Mesendoderm (in vitro differentiated cells): ENCODE measurements at places on chromosomes 12 and 14.
A peak's percentile ranks its signal among the peaks of the same experiment; 100 is the strongest.

GRCh38 chr14:80278293-80279023 is 67.2 kb upstream of the DIO2 start:
- DNase-seq = no peak

GRCh38 chr12:29533815-29534489 is 36.5 kb upstream of the OVCH1 start:
- DNase-seq = no peak

DNA sequence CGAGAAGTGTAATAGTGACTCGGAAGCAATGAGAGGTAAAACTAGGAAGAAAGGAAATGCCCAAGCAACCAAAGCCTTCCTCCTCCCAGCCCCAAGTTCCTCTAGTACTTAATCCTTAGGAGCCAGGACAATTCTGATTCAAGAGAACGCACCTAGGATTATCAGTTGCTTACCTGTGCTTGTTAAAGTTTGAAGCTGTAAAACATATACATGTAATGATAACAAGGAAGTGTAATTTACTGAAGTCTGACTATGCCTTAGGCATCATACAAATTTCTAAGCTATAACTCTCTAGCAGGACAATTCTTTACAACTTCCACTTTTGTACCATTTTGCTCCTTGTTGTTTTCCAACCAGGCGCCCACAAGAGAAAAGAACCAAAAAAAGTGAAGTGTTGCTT is 92.8 kb upstream of the OSBPL8 start:
- no peak for DNase-seq

GRCh38 chr14:105899657-105900397 is 373.4 kb downstream of the TMEM121 start:
- no peak for DNase-seq

- DNase-seq = no peak
These were observed 393.4 kb downstream of the GLT1D1 start for GRCh38 chr12:129246630-129247029.

DNA sequence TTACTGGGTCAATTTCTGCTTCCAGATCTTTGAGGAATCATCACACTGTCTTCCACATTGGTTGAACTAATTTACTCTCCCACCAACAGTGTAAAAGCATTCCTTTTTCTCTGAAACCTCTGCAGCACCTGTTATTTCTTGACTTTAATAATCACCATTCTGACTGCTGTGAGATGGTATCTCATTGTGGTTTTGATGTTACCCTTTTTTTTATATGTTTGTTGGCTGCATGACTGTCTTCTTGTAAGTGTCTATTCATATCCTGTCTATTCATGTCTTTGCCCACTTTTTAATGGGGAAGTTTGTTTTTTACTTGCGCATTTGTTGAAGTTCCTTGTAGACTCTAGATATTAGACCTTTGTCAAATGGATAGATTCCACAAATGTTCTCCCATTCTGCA is 324.9 kb downstream of the NAV3 start:
- DNase-seq = no peak

GRCh38 chr14:71289536-71289935 is 382.3 kb downstream of the PCNX1 start:
- DNase-seq = peak; percentile 31

- DNase-seq = peak; percentile 72
These were observed 29.5 kb downstream of the SLC25A21 start for GRCh38 chr14:37142835-37143401.

- DNase-seq = no peak
These were observed 9.5 kb downstream of the CNTN1 start for GRCh38 chr12:40701756-40702155.

DNA sequence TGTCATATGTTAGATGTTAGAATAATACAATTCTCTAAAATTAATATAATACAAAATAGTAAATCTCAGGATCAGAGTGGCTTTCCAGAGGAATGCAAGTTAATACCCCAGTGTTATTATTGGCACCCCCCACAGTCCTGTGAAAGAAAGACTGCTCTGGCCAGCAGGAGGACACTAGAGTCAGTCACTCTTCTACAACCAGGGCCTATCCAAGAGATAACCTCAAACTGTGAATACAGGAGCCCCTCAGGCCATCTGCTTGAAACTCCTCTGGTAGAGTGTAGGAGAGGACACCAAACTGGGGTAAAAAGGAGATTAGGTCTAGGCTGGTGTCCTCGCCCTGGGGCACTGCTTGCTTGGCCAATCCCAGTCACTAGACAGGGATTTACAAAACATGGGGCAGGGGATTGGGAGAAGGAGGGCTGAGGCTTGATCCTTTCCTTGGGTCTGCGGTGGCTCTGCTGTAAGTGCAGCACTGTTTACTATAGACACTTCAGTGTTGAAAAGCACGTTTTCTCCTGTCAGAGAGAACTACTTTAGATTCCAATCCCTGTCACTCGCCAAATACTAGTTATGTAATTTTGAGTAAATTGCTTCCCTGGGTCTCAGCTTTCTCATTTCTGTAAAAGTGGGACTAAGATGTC is 44.5 kb upstream of the PTPRR start:
- peak; percentile 74 for DNase-seq

- DNase-seq = peak; percentile 40
These were observed 30.5 kb downstream of the YLPM1 start for GRCh38 chr14:74793506-74794155.

DNA sequence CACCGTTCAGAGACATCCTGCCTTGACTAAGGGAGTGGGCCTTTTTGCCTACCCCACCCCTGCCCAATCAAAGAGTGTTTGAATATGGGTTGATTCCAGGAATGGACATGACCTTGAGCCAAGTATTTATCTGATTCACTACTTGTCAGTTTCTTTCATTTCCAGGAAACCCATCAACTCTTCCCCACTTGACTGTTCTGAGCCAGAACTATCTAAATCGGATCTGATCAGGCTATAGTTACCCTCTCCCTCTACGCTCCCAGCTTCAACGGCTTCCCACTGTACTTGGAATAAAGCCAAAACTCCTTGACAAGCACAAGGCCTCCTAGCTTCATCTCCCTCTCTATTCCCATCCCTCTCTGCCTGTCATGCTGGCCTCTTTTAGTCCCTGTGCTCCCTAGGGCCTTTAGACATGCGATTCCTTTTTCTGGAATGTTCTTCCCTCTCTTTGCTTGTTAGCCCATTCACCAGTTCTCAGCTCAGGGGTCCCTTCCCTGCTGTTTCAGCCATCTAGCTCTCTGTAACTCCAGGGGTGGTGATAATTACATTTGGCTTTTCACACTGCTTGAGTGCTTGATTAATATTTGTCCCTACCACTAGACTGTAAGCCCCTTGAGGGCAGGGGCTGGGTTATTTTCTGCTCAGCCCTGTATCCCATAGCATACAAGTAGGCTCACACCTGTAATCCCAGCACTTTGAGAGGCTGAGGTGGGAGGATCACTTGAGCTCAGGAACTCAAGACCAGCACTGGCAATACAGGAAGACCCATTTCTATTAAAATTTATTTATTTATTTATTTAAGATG is 5.5 kb upstream of the ITPK1 start:
- no peak for DNase-seq

DNA sequence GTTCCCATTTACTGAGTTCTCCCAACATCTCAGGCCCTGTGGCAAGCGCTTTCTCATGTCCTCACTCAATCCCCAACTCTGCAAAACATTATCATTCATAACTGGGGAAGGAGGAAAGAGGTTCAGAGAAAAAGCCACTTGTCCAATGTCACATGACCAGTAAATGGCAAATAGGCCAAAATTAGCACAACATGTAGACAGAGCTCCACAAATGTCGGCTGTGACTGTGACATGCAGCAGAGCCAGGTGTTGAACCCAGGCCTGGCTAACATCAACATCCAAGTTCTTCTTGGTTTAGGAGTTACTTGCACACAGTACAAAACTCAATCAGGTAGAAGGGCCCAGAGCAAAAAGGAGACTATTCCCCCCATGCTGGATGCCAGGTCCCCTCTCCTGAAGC is 10.8 kb downstream of the KCTD10 start:
- DNase-seq = no peak

- no peak for DNase-seq
These were observed 16.7 kb upstream of the E2F7 start for GRCh38 chr12:77082021-77082420.

GRCh38 chr14:59631237-59631636 is 54.6 kb upstream of the CCDC175 start:
- peak; percentile 84 for DNase-seq

DNA sequence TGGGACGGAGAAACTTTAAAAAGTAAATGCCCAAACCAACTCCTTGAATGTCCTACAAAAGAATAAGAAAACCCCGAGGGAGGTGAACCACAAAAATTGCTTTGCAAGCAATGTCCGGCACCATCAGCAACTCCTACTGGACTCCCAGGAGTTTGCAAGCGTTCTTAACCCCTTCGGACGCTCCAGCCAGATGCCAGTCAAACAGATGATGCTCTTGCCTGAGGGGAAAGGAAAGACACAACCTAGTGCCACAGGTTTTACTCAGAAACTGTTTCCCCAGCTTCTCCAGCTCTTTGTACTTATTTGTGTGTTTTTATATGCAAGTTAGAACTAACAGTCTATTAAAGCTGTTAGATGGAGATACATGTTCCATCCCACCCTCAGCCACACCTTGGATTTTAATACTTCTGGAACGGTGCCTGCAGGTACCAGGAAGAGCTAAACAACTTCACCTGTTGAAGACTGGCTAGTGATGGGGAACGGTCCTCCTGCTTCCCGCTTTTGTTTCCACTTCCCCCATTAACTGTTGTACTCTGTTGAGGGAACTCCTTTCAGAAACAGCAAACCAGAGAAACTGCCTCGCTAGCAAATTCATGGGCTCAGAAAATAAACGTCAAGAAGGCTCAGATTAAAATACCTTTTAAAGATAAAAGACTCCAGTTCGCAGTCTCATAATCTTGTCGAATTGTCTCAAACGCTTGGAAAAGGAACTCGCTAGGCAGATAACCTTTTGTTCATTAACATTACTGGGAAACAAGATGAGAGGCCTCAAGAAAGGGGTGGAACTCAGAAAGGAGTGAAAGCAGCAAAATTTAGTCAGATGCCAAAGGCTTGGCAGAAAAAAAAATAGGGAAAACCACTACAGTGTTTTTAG is 1.1 kb upstream of the FERMT2 start:
- DNase-seq = peak; percentile 92

GRCh38 chr12:127677537-127678131 is 589.3 kb upstream of the TMEM132C start:
- peak; percentile 90 for DNase-seq

DNA sequence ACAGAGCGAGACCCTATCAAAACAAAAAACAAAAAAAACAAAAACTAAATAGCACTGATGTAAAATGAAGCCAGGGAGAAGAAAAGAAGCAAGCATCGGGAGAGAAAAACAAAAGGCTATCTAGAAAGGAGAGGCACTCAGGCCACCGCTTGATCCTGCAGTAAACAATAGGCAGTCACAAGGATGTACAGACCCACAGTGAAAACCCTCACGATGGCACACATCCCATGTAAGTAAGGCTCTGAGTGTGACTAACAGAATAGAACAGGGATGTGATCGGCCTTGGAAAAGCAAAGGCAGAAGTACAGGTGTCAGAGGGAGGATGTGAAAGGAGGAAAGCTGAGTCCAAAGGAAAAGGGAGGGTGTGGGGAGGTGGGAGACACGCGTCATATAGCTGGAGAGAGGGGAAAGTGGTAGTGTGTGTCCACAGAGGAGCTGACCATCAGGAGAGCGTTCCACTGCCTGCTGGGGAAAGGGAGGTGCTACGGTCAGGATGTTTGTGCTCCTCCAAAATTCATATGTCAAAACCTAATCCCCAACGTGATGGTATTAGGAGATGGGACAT is 31.5 kb downstream of the CAMKK2 start:
- DNase-seq = no peak

- no peak for DNase-seq
These were observed 783.3 kb upstream of the MGAT4C start for GRCh38 chr12:87039536-87039935.

- DNase-seq = peak; percentile 76
These were observed 98.9 kb downstream of the PRKCH start for GRCh38 chr14:61420326-61420725.

DNA sequence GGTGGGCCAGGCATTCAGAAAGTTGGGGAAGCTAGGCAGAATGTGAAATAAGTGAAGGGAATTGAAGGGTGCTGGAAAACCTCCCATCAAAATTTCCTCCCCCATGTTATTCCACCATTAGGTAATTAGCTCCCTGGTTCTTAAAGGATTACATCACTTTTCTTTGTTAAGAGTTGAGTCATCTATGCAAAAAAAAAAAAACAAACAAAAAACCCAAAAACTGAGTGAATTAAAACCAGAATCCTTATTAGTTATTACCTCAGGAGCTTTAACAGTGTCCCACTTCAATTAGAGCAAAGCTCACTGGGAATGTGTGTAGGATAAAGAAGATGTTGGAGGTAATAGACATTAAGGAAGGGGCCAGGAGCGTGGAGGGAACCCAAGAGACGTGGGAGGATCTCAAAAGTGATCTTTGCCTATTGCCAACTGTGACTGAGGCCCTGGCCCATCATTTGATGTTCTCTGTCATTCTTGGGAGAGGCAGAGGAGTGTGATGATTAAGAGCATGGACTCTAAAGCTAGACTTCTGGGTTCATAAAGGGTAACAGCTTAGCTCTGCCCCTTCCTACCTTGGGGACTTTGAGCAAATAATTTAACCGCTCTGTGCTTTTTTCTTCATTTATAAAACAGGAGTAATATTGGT is 364.7 kb downstream of the APAF1 start:
- DNase-seq = no peak

DNA sequence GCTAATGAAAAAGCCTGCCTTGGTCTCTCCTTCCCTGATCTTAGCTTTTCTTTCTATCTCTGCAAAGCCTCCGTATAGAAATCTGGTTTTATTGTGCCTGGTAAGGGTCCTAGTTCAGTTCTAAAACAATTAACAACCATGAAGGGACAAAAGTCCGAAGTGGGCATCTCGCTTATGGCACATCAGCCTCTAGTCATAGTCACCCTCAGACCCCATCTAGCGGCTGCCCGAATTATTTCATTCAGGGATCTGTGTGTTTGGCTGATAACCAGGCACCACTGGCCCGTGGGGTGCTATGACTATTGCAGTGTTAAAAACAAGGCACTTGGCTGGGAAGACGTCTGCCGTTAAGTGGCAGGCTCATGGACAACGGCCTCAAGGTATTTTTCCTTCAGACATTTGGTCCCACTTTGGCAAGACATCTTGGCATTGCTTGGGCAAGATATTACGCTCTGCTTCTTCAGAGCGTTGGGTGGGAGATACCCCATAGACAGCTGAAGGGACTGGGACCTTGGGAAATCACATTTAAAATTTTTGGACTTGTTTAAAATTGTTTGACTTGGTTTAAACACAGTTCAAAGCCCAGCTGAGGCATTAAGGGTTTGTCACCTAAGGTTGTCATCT is 87.1 kb downstream of the SINHCAF start:
- peak; percentile 74 for DNase-seq
